ENCODE measurements at places on chromosomes 7 and 10.

- no peak for DNase-seq
Measured at GRCh38 chr7:132312531-132313055, 263.7 kb downstream of the PLXNA4 start.

DNA sequence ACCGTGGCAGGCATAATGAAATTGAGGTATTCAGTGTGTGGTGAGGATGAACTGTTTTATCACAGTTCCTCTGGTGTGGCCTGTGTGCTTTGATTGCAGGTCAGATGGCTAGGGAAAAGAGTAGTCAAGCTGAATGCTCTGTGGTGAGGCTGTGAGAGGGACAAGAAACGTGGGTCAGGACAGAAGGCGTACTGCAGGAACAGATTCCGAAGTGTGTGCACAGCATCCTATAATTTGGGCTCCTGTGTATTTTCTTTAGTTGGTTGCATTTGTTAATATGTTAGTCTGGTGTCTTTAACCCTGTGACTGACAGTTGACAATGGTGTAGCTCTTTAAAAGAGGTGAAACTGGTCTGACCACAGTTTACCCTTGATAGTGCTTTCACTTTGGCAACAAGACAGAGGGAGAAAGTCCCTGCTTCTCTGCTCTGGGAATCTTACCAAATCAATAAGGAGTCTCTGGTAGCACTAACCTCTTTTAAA lies 76.5 kb downstream of the AUTS2 start:
- no peak for DNase-seq

- DNase-seq, result peak; percentile 67
Measured at GRCh38 chr7:24346129-24346528, 62.1 kb downstream of the NPY start.

GRCh38 chr7:139680676-139681462 lies 96.9 kb downstream of the HIPK2 start:
- no peak for DNase-seq

DNA sequence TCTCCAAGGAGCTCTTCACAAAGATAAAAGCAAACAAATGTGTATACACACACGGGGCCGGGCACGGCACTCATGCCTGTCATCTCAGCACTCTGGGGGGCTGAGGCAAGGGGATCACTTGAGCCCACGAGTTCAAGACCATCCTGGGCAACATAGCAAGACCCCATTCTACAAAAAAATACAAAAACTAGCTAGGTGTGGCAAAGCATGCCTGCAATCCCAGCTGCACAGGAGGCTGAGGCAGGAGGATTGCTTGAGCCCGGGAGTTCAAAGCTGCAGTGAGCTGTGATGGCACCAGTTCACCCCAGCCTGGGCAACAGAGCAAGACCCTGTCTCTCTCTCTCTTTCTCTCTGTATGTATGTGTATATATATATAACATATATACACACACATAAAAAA lies 22.3 kb downstream of the TTYH3 start:
- no peak for DNase-seq

DNA sequence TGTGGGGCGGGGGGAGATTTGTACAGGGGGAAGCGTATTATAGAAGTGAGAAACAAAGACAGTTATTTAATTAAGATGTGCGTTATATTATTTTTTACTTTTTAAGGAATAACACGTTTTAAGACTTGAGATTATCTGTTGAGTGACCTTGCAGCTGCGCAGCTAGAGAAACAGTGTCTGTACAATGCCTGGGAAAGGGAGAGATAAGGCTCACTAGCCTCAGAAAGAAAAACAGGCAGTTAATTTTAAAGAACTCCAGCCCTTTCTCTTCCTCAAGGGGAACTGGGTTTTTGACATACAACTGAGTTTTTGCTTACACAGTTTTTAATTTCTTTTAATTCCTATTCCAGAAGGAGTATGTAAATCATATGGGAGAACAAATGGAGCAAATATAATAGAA lies 50.7 kb downstream of the LMBR1 start:
- no peak for DNase-seq

All from COLO829 (cell line).